ENCODE measurements at places on chromosomes 3 and 15.

DNA sequence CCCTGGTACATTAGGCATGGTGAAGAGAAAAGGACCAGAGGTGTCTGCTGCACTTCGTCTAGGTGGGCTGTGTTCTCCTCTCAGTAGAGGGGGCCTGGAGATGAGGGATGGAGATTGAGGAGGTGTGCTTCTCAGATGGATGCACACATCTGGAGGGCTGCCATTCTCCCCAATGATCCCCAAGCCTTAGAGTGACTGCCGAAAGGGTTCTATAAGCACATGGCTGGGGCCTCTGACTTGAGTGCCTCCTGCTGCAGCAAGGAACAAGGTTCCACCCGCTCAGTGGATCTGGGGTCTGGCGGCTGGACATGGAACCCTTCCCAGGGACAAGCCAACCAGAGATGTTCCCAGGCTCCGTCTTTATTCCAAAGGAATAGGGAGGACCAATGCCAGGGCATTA is 66.8 kb downstream of the CPN2 start:
- DNase-seq = no peak

- DNase-seq = no peak
Measured at GRCh38 chr3:124088801-124089200, 96.9 kb upstream of the ROPN1 start.

DNA sequence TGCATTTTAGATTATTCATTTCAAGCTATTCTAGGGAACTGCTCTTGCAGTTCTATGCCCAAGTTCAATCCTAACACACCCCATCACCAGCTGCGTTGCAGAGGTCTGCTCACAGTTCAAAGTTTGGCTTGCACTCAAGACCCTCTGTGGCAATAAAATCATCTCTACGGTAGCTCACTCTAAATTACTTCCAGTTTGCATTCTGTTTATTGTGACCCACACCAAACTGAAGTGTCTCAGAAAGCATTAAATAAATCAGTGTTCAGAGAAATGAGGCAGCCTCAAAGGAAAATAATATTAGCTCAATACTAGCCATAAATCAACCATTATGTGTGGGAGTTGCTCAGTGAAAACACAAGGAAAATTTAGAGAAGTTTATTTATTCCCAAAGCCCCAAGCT is 250.3 kb downstream of the MAGI1 start:
- DNase-seq = no peak

DNA sequence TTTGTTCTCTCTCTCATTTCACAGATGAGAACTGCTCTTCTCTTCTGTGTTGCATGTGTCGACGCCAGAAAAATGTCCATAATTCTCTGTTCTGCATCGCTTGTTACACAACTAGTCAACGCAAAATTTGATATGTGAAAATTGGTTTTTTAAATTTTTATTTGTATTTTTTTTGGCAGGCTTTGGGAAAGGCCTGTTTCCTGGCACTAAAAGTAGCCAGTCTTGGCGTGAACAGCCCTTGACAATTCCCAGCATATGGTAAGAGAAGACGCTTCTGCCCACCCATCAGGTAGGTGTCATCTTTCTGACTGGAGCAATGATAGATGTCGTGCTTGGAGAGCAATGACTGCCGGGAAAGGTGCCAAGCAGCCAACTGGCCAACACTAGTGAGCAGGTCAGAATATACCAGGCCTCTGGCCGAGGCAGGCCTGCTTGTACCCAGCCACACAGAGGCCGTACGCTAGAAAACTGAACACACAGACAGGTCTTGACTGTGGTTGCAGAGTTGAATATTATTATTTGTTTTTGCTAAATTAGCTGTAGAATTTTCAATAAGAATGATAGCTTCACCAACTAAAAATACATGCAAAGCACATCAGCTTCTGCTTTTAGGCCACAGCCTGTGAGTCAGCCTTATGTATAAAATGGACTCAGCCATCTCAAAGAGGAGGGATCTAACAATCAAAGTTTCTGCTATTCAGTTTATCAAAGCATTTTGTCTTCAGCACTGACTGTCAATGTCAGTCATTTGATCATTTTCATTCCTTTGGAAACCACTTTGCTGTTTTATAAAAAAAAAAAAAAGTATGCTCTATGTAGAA is 837.5 kb downstream of the MCTP2 start:
- no peak for DNase-seq

DNA sequence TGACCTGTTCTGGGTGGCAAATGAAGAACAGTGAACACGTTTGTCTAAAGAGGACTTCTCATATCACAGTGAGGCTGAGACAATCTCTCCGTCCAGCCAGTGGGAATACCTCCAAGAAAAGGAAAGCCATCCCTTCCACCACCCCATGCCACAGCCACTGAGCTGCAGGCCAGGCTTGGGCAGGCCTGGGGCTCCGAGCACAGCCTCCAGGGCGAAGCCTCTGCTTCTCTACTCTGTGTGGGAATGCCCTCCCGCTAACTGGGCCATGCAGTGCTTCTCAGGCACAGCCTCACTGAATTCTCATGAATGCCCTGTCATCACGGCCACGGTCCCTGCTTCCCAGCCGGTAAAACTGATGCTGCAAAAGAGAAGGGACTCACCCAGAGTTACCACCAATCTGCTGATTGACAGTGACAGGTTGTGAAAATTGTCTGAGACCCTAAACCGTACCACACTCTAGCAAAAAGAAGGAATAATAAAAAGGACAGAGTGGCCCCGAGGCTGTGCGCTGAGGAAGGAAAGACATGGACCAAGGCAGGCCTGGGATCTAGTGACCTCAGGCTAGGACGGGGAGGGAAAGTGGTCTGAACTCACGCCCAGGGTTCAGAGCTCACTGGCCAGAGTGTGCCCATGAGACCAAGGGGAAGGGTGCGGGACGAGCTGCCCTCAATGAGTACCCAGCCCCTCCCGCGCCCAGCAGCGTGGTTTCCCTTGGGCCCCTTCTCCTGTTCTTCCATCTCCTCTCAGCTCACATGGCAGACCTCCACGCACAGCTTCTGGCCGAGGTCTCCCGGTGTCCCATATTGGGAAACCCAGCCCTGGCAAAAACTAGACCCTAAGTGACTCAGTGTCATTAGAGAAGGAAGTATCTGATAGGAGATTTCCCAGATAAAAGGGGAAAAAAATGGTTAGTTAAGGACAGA is 52.8 kb downstream of the DHX30 start:
- no peak for DNase-seq

All from activated CD4-positive, alpha-beta T cell treated with anti-CD3 and anti-CD28 coated beads for 48 hours (primary cell).